ENCODE measurements at places on chromosomes 2 and 18.

DNA sequence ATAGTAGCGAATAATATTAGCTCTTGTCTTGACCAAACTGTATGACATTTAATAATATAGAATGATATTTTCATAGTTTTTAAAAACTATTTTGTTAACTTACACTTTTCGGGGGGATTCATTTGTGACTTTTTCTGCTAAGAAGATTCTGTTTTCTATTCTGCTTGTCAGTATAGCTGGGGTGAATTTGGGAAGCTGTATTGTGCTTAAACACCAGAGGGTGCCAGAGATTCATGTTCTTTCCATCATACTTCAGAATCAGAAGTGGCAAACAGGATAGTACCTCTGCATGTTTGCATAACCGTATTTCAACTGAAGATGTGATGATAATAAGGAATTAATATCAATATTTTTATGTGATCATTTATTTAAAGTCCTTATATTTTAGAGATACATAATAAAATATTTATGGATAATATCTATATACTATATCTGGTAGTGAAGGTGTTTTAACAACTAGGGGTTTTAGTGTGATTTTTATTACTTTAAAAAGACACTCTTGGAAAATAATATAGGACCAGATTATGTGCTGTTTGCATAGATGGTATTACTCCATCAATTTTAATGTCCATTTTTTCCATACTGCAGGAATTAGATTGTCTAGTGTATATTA lies 81.0 kb downstream of the TAF4B start:
- peak; percentile 5 for DNase-seq

DNA sequence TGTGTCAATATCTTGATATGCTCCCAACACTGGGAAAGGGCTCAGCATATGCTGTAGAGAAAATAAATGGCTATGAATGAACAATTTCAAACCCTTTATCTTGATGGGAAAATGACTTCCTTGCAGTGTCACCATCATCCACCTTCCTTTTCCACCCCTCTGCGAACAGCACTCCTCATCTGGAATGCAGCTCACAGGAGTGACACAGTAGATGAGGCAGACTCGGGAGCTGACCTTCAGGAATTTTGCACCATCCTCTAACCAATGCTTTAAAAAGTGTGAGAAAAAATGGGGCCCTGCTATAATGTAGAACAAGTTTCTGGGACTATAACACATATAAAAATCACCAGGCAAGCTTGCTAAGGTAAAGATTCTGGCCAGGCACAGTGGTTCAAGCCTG lies 41.3 kb upstream of the YPEL5 start:
- no peak for DNase-seq

- DNase-seq: no peak
These were observed 860.6 kb upstream of the ZEB2 start for GRCh38 chr2:145380436-145381017.

DNA sequence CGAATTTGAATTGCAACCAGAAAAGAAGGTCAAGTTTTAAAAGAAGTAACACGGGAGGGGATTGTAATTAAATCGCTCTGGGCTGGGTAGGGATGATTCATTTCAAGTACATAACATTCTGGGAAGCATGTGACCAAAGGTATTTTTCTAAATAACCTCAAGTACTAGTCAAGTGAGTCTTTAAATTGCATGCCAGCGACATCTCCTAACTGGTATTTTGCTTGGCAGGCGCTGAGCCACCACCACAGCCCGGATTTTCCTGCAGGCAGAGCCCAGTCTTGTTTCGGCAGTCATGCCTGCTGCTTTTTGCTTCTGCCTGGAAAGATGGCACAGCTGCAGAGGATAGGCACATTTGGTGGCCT lies 33.7 kb upstream of the NPAS2 start:
- no peak for DNase-seq

- DNase-seq: no peak
These were observed 139.8 kb downstream of the ZFP36L2 start for GRCh38 chr2:43086451-43087221.

DNA sequence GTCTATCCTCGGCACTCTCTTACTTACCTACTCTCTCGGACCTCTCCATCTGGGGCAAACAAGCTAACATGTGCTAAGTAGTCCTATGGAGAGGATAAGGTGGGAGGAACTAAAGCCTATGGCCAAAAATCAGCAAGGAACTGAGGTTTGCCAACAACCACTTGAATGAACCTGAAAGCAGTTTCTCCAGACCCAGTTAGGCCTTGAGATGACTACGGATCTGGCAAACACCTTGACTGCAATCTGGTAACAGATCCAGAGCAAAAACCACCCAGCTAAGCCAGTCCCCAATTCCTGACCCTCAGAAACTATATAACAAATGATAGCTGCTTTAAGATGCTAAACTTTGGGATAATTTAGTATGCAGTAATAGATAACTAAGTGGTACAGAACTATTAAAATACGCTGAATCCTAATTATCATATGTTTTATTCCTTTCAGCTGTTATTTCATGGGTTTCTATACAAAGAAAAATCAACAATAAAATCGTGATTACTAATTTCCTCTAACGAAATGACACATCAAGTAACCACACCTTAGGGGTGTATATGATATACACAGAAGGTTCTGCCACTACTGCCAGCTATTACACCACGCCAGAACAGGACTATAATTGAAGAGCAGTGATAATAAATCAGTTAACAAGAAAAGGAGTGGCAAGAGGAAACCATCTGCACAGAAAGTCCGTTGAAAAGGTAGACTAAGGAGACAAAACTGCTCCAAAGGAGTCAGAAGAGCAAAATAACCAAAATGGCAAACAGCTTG lies 3.2 kb downstream of the FARSB start:
- DNase-seq: no peak

GRCh38 chr2:237625777-237626176 lies 1.6 kb upstream of the LRRFIP1 start:
- no peak for DNase-seq

GRCh38 chr2:77864426-77864825 lies 342.2 kb upstream of the LRRTM4 start:
- no peak for DNase-seq

GRCh38 chr2:86790676-86791572 lies at the start of gene CD8A:
TSS of gene CD8A (minus strand) at chr2:86790913. CDS start at chr2:86790825, 88 bp downstream.
- no peak for DNase-seq

- DNase-seq: no peak
These were observed 413.5 kb downstream of the TXNL1 start for GRCh38 chr18:56224669-56225561.

DNA sequence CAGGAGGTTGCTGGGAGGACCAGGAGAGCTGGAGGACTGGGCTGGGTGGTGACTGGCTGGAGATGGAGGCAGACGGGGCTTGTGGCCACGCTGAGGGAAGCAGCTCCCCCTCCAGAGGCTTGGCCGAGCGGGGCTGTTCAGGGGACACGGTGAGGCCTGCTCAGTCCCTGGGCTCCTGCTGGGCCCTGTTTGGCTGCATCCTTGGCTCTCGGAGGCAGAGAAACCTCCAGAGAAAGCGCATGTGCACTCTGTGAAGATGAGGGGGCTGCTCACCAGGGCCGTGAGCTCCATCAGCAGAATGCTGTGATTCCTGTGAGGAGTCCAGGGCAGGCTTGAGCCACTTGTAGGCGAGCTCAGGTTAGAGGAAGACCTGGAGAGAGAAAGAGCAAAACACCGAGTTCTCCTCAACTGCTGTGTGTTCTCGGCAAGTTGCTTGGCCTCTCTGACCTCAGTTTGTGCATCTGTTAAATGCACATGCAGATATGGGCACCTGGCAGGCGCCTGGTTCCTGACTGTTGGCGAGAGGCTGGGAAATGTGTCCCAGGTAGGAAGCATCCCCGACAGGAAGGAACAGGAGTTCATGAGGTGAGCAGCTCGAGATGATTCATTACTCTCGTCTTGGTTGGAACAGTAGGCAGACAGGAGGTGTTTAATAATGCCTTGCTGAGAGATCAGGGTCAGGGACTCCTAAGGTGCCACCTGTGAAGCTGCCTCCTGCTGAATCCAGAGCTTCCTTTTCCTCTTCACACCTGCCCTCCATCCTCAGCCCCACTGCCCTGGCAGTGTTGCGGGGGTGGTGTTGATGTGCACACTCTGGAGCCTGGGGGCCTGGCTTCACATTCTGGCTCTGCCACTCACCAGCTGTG lies 941 bp downstream of the ZAP70 start:
- no peak for DNase-seq

- no peak for DNase-seq
These were observed 29.4 kb upstream of the RNF149 start for GRCh38 chr2:101337877-101338276.

DNA sequence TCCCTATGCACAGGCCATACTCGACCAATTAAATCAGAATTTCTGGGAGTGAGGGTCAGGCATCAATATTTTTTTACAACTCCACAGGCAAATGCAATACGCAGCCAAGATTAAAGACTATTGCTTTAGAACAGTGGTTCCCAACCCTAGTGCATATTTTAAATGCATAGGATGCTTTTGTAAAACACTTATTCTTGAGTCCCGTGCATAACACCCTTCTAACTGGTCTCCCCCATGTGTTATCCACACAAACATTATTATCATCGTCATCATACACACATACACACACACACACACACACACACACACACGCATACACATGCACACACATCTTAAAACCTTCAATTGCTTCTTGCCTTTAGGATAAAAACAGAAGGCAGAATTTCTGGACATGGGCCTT lies 145.0 kb upstream of the PELI1 start:
- no peak for DNase-seq

GRCh38 chr2:236171181-236171679 lies 3.0 kb upstream of the GBX2 start:
- no peak for DNase-seq

DNA sequence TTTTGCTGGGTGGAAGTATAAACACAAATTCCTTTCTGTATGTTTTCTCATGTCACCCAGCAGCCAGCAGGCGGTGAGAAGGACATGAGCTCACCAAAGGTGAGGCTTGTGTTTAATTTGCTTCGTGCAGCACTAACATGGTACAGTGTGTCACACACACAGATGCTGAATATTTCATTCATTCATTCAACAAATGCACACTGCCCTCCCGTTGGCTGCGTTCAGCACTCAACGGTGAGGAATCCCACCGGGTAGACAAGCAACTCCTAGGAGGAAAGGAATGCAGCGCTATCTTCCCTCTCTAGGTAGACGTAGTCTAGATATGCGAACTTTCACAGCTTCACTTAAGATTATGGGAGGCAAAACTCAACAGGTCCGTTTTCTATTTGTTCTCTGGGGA lies 85.1 kb downstream of the LONRF2 start:
- no peak for DNase-seq

- DNase-seq: no peak
These were observed 872 bp downstream of the ASB1 start for GRCh38 chr2:238427435-238428162.

- no peak for DNase-seq
These were observed 7.7 kb upstream of the ST8SIA5 start for GRCh38 chr18:46764586-46764985.

DNA sequence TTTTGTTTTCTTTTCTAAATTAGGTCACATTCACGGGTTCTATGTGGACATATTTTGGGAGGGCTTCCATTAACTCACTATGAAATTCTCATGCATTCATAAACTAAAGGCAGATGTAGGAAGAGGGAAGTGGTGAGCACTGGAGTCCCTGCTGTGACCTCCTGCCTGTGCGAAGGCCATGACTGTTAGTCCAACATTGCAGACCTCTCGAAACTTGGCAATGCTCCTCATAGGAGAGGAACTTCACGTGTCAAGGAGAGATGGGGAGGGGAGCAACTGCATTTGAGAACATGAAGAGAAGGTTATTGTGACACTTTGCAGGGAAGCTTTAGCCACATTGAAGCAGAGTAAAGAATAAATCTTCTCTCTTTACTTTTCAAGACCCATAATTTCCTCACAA lies 126.4 kb upstream of the HNMT start:
- no peak for DNase-seq

DNA sequence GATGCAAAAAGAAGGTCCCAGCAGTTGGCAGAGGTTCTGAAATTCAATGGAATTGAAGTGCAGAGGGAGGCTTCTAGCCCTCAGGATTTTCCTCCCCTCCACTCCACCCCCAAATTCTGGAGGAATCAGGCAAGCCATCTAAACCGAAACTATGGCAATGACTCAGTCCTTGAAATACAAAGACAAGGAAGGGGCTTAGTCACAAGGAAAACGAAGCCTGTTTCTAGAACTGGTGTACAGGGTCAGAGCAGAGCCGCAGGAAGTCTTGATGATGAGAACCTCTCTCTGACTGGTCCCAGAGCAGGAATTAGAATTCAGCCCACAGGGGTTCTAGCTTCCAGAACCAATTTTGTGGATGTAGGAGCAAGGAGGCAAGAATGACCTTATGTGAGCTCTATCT lies 111.7 kb upstream of the SCN1A start:
- no peak for DNase-seq

DNA sequence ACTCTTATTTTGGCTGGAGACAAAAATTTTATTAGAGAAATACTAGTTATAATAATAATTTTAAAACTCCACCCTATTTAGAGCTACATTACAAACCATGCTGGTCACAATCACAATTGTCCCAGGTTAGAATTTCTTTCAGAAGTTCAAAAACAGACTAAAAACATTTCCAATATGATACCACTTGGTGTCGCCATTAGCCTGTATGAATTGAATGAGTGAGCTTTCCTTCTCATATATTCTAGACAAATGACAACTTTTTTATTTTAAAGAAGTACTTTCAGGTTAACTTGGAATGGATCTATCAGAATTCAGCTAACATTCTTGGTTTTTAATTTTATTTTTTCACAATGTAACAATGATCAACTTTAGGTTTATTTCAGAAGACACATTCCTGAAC lies 48.0 kb downstream of the SERPINB8 start:
- no peak for DNase-seq

GRCh38 chr2:146762786-146763185 lies 1082.0 kb upstream of the ACVR2A start:
- no peak for DNase-seq

GRCh38 chr2:121469356-121469755 lies 61.3 kb upstream of the RNU4ATAC start:
- no peak for DNase-seq

GRCh38 chr18:11866764-11867163 lies 15.6 kb downstream of the CHMP1B start:
- no peak for DNase-seq

GRCh38 chr2:116094196-116094595 lies 1651.8 kb downstream of the DPP10 start:
- DNase-seq: no peak

- DNase-seq: peak; percentile 72
These were observed 181.7 kb upstream of the SH3BP4 start for GRCh38 chr2:234770031-234770506.

DNA sequence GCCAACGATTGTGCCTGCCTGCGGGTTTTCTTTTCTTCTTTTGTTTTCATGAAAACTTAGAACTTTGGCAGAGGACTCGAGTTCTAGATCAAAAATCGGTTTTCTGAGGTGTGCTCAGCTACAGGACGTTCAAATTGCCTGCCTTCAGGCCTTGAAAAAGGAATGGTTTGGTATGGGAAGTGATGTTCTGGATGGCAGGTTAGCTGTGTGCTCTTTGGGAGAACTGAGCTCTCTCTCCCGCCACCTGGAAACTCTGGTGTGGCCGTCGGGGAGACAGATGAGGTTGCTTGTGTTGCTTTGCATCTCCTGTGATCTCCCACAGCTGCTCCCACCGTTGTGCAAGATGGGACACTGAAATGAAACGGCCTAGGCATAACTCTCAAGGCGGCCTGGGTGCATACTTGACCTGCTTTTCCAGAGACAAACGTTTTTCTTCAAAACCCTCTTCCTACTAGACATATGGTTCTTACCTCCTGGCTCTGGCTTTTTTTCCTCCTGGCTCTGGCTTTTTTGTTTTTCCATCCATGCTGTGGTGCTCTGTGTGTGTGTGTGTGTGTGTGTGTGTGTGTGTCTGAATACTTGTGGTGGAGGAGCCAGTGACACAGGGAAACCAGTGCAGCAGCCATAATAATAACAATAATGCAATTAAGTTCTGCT lies 2.0 kb downstream of the FMNL2 start:
- DNase-seq: no peak
